Foreskin keratinocyte (primary cell): ENCODE measurements at places on chromosomes 2 and 18. TPM values are rescaled to one million over a fixed set of nuclear protein-coding genes. Genes with fewer than 3 reads are reported as not detected.

RFX8 gene
- 0.18 TPM in 1 of 2 replicates, not detected in the other for total RNA-seq

MEP1B gene
- not detected in 2 replicates for total RNA-seq

RAB17 gene
- total RNA-seq, result 0.75 and 1.8 TPM in 2 replicates

GRCh38 chr2:535222-535621 is 142.0 kb downstream of the TMEM18 start:
- no peak for DNase-seq

- no peak for DNase-seq
Observed at GRCh38 chr2:77268626-77269025, 253.6 kb downstream of the LRRTM4 start.

GRCh38 chr2:208479342-208479741 is 72.8 kb downstream of the PTH2R start:
- DNase-seq, result no peak

DNA sequence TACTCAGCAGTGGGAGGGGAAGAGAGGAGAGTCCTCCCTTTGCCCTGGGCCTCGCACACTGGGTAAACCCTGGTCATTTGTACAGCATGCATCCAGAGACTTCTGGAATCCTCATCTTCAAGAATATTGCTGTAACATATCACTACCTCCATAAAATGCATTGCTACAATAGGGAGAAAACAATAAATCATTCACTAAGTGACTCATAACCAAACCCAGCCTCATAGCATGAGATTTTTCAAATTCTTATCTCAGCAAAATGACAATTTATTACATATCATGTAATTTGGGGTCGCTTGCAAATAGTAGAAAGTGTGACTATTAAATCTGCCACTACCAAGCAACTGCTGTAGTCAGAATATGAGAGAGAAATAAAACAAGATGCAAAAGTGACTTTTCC is 189.4 kb downstream of the ALK start:
- no peak for DNase-seq
